Activated T-cell treated with anti-CD3 and anti-CD28 coated beads for 1 hour (primary cell): ENCODE measurements at places on chromosomes 13 and 19.
A peak's percentile ranks its signal among the peaks of the same experiment; 100 is the strongest.

- DNase-seq: no peak
These were observed 1.4 kb downstream of the LGALS14 start for GRCh38 chr19:39705578-39706188.

GRCh38 chr13:106874323-106874722 is 306.4 kb upstream of the ARGLU1 start:
- DNase-seq: no peak

GRCh38 chr19:41328842-41329225 is 18.9 kb downstream of the CCDC97 start:
- DNase-seq: no peak

GRCh38 chr13:77034881-77035280 is 7.9 kb upstream of the FBXL3 start:
- DNase-seq: no peak

DNA sequence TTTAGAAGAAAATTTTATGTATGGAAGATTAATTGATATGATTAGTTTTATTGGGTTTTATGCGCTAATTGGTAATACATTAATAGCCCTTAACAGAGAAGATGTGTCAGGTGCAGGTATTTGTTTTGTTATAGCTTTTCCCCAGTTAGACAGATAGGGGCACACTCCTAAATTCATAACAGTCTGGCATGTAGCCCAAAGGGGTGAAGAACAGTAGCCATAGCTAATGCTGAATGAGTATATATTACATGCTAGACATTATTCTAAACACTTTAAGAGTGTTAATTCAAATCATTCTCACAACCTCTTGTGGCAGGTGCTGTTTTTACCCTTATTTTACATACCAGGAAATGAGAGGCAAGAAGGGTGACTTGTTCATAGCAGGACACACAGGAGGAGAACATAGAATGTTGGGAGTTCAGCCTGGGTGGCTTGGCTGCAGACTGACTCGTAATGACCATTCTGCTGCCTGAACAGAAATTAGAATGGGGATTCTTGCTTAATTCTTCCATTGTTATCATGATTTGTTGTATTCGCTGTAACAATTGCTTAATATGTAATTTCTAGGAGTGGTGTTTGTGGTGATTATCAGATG is 20.1 kb downstream of the PCCA start:
- DNase-seq: no peak

DNA sequence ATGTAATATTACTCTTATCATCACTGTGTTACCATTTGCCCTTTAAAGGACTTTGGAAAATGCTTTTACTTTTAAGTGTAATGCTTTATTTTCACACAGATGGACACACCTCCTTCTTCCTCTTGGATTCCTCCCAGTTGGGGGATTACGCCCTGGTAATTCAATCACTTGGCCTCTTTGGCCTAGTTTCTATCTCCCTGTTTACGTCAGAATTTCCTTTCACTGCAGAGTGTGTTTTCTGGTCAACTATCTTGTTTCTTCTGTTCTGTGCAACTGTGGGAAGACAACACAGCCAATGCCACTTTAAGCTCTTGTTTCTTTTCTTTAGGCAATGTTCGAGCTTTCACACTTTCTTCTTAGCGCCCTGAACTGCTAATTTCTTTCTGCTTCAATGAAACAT is 257.3 kb upstream of the MAB21L1 start:
- no peak for DNase-seq

GRCh38 chr13:52359534-52359933 is 46.4 kb downstream of the THSD1 start:
- no peak for DNase-seq

DNA sequence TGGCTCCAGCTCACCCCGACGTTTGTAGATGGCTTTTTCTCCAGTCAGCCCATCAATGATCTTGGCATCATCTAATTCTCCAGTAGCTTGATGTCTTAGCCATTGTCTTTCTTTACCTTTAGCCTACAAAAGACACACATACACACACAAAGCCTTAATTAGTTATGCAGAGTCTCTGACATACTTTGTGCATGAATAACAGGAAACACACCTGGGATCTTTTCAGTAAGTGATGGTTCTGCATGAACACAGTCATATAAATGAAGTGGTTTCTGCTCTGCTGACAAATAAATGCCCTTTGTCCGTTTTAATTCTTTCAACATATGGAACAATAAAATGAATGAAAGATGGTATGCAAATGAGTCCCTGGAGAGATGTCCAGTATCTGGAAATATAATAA is 133.3 kb downstream of the RGCC start:
- no peak for DNase-seq

DNA sequence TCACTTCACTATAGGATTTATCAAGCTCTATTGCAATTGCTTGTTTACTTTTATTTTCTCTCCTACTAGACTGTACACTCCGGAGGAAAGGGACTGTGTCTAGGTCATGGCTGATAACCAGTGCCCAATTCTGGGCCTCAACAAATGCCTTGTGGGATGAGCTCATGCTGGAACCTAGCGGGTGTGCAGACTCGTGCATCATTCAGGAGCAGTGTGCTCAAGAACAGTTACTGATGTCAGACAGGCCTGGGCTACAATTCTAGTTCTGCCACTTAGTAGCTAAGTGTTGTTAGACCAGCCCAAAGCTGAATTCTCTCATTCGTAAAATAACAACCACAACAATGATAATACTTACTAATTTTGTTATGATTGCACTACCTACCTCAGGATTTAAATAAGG is 95.4 kb downstream of the CYSLTR2 start:
- no peak for DNase-seq

GRCh38 chr13:41774605-41775218 is 186.2 kb downstream of the VWA8 start:
- no peak for DNase-seq

DNA sequence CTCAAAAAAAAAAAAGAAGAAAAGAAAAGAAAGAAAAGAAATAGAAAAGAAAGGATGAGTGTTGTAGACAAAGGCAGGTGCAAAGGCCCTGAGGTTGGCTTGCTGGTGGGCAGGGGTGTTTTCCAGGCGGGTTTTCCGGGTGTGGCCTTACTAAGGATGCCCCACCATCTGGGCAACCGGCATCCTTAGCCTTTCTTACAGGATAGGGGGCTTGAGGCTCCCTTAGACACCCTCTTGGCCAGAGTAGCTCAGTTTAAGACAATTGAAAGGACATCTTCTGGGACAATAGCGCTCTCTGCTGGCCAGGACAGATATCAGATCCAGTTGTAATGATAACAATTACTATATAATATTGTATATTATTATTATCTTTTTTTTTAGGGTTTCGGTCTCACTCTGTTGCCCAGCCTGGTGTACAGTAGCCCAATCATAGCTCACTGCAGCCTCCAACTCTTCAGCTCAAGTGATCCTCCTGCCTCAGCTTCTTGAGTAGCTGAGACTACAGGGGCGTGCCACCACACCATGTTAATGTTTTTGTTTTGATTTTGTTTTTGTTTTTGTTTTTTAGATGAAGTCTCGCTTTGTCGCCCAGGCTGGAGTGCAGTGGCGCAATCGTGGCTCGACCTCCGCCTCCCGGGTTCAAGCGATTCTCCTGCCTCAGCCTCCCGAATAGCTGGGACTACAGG is 1.4 kb upstream of the QTRT1 start:
- DNase-seq: peak; percentile 58

GRCh38 chr13:24385902-24386301 is 76.5 kb downstream of the C1QTNF9 start:
- DNase-seq: no peak

GRCh38 chr19:16506961-16507360 is 10.8 kb downstream of the C19orf44 start:
- DNase-seq: no peak

DNA sequence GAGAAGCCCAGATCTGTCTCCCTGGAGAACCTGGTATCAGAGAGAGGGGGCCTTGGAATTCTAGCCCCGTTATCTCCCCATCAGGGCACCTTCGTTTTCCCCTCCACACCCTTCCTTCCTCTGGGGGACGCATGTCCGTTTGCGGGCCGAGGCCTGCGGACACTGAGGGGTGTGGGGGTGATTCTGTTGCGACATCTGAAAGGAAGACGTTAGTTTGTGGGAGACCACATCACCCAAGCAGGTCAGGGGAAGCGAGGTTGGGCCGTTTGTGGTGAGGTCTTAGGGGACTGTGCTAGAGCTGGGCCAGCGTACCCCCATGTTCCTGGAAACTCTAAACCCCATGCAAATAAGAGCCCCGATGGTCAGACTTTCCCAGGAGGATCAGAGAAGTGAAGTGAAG is 3.7 kb upstream of the HSH2D start:
- no peak for DNase-seq

GRCh38 chr13:92313382-92313781 is 913.2 kb upstream of the GPC6 start:
- DNase-seq: no peak

DNA sequence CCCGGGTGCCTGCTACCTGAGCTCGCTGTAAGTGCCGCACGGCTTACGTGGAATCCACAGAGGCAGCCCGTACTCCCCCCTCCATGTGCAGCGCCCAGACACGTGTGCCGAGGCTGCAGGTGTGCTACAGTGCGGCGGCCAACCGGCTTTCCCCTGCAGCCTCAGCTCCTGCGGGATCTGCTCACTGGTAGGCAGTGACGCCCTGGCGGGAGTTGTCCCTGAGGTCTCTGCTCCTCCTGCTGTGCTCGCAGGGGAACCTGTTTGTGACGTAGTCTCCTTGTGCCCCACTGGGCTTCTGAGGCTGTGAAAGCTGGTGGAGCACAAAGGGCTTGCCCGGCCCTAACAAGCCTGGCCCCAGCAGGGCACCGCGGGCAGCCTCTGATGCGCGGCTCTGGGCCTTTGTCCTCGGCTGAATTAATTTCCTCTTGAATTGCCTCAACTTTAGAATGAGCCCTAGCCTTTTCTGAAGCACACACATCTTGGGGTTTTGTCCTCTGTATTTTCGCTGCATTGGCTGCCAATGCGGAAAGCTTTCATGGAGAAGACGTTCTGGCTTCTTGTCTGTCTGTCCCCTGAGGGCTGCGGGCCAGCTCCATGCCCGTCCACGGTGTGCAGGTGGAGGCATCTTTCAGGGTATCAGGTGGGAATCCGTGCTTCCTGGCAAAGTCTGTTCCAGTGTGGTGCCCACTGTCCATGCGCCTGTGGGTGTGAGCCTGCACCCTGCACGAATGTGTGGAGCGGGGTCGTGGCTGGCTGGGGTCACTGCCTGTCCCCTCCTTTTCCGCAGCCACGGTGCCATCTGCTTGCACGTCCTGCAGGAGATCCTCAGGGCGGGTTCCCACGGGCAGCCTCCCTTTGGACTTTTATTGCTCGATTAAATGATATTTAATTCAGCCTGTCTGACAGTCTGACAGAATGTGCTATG is 77.3 kb upstream of the MCF2L start:
- DNase-seq: no peak

- no peak for DNase-seq
These were observed 52.5 kb downstream of the STK24 start for GRCh38 chr13:98524391-98524790.

DNA sequence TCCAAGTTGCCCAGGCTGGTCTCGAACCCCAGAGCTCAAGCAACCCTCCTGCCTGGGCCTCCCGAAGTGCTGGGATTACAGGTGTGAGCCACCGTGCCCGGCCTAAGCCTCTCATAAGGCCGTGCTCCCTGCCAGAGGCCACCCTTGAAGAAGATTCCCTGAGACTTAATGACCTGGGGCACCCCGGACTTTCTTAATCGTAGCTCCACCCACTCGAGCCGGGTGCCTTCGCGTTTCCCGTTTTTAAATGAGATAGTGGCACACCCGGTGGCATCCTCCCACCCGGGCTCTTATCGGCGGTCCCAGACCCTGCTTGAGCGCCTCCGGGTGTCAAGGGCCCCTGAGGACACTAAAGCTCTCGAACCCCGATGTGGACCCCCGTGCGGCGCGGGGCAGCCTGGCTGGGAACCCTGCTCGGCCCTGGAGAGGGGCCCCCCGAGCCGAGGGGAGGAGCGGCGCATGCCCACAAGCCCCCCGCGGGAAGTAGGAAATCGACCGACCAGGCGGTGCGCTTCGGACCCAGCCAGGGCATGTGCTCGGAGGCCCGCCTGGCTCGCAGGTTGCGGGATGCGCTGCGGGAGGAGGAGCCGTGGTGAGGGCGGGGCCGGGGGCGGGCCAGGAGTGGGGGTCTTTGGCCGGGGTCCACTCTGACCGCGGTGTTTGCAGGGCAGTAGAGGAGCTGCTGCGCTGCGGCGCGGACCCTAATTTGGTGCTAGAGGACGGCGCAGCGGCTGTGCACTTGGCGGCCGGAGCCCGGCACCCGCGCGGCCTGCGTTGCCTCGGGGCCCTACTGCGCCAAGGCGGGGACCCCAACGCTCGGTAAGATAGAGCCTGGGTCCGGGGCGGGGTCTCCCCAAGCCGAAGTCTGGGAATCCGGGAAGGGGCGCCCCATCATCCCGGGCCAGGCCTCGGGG is at the start of gene ANKLE1:
Gene ANKLE1, plus strand, starts transcription at position 511 of the 914 bp plus-strand sequence. Its CDS starts 20 bp downstream, at position 531.
- no peak for DNase-seq
